Heart left ventricle (tissue), 16 donors: ENCODE measurements at places on chromosomes 2 and 18. TPM values are rescaled to one million over a fixed set of nuclear protein-coding genes. Genes with fewer than 3 reads are reported as not detected.

The MBD2 gene
- 64.0 TPM for total RNA-seq

The CNRIP1 gene
- 7.7 TPM for total RNA-seq

The PIK3C3 gene
- 26.6 TPM for total RNA-seq

The AKAIN1 gene
- not detected for total RNA-seq

The SLC9A2 gene
- not detected for total RNA-seq

GRCh38 chr2:207144173-207144785 is 21.5 kb downstream of the KLF7 start:
- H3K4me1 ChIP-seq: peaks cover 100% of the 10 kb centered on the region
- peak overlapping the region; percentile 77 for H3K27ac ChIP-seq
- no peak for DNase-seq
- H3K36me3 ChIP-seq: no peaks in the 10 kb centered on the region

- H3K27ac ChIP-seq: no peak overlapping the region
- H3K4me3 ChIP-seq: no peak overlapping the region
- no peak for DNase-seq
- H3K36me3 ChIP-seq: peaks cover 49% of the 10 kb centered on the region
- H3K4me1 ChIP-seq: no peaks in the 10 kb centered on the region
Measured at GRCh38 chr2:135093670-135094330, 41.7 kb downstream of the RAB3GAP1 start.

- no peak overlapping the region for H3K27ac ChIP-seq
- no peaks in the 10 kb centered on the region for H3K27me3 ChIP-seq
- no peak for DNase-seq
- no peaks in the 10 kb centered on the region for H3K36me3 ChIP-seq
Measured at GRCh38 chr2:21535826-21536225, 412.1 kb downstream of the TDRD15 start.

- H3K4me1 ChIP-seq: no peaks in the 10 kb centered on the region
- no peak overlapping the region for H3K4me3 ChIP-seq
- no peaks in the 10 kb centered on the region for H3K27me3 ChIP-seq
- no peaks in the 10 kb centered on the region for H3K36me3 ChIP-seq
- H3K27ac ChIP-seq: no peak overlapping the region
Measured at GRCh38 chr2:95366514-95366913, 36.0 kb upstream of the FAHD2A start.

GRCh38 chr2:73759285-73759764 is 20.6 kb downstream of the DUSP11 start:
- H3K4me1 ChIP-seq: peaks cover 18% of the 10 kb centered on the region
- no peaks in the 10 kb centered on the region for H3K36me3 ChIP-seq
- peak overlapping the region; percentile 51 for H3K27ac ChIP-seq
- no peaks in the 10 kb centered on the region for H3K27me3 ChIP-seq
- H3K4me3 ChIP-seq: no peak overlapping the region
